ENCODE measurements at places on chromosomes 12 and 14.
A peak's percentile ranks its signal among the peaks of the same experiment; 100 is the strongest.

- DNase-seq, result no peak
Measured at GRCh38 chr14:24430143-24430681, 458 bp downstream of the KHNYN start.

DNA sequence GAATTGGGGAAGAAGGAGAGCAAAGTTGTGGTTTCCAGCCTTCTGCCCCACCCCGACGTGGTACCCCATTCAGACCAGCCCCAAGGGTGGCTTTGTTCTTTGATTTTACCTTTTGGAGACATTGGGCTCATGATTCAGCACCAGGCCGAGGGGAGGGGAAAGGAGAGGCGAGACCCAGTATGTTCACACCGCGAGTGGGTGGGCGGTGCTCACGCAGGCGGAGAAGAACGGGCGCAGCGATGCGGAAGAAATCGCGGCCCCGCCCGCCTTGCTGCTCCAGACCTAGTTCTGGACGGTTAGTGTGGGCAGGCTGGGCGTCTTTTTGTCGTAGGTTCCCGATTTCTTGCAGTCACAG is 963 bp downstream of the ATL1 start:
- DNase-seq, result peak; percentile 70

DNA sequence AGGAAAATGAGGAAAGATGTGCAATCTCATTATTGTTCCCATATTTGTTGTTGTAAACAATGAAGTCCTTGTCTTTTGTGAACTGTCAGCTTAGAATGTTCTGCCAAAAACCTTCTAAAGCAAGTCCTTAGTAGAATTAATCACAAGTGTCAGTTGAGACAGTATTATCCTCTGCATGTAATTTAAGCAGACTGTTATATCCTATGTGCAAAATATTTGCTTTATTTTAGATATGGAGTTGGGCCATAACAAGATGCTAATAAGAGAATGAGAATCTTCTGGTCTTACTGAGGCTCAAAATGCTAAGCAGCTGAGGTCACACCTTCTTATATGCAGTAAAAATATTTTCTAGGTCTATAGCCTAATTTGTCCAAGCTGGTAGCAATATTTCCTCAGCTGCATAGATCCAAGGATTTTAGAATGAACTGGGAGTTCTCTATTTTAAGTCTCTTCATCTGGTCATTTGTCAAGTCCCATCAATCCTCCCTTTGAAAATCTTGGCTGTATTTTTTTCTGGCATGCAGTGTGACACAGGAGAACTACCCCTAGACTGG is 222.3 kb upstream of the NAV3 start:
- DNase-seq, result no peak

- no peak for DNase-seq
Measured at GRCh38 chr12:104788840-104789271, 169.2 kb downstream of the SLC41A2 start.

GRCh38 chr12:115481141-115481540 is 796.4 kb downstream of the MED13L start:
- no peak for DNase-seq

GRCh38 chr14:22838631-22839041 is 2.3 kb downstream of the MMP14 start:
- DNase-seq, result no peak

- no peak for DNase-seq
Measured at GRCh38 chr14:75822522-75823141, 159.2 kb downstream of the TGFB3 start.

GRCh38 chr12:50082644-50083043 is 2.5 kb upstream of the SMARCD1 start:
- no peak for DNase-seq

GRCh38 chr12:12612358-12612757 is 682 bp downstream of the CREBL2 start:
- no peak for DNase-seq

DNA sequence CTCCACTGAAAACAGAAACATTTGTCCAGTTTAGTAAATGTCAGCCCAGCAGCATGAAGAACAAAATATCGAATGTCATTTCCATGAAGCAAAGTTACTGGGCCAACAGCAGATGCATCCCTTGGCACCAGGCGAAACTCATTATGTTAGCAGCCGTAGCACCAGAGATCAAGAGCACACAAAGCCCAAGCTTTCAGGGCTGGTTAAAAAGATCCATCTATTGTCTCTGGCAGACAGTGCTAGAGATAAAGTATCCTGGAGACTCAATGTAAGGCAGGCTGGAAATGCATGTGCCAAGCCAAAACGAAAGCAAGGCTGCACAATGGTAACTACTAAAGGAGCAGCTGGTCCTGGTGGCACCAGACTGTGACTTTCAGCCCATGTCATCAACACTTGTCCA is 120.3 kb upstream of the PLEKHG7 start:
- DNase-seq, result no peak

DNA sequence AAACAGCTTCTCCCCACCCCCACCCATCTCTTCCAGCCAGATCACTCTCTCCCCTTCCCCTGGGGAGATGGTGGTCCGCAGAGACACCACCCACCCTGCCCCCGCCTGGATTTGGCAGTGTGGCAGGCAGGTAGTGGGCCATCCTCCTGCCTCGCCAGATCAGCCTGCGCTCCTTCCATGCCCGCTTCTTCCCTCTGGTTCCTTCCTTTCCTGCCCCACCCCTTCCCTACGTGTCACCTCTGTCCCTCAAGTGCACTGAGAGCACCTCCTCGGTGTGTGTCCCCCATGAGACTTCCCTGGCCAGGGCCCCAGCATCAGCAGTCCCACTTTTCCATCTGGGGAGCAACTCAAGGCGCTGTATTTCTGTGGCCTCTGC is 632 bp downstream of the NYNRIN start:
- no peak for DNase-seq

DNA sequence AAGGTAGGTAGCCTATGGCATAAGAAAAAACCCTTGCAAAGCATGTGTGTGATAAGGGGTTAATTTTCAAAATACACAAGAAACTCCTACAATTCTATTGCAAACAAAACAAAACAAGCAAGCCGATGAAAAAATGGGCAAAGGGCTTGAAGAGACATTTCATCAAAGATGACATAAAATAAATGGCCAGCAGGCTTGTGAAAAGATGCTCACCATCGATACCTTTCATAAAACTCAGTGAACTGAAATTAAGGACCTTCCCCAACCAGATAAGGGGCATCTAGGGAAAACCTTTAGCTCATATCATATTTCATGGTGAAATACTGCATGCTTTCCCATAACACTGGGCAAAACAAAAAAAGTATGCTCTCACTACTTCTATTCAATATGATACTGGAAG is 131.2 kb downstream of the PPM1H start:
- no peak for DNase-seq

GRCh38 chr12:109912855-109913321 is 12.8 kb downstream of the TCHP start:
- no peak for DNase-seq

DNA sequence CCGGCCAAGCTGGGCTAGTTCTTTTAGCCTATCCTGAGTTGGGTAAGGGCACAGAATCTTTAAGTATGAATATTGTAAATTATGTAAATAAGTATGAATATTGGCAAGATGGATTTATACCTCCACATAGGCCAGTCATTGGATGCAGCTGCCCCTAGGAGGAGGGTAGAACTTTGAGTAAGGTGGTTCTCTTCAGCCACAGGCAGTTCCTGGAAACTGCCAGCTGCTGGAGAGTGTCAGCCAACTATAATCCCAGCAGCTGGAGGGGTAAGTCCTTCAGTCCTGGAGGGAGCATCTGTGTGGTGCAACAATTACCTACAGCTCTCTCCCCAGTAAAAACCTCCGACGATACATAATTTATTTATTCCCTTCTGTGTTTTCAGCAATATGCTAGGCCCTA is 65.8 kb upstream of the TMPO start:
- DNase-seq, result no peak

- DNase-seq, result no peak
Measured at GRCh38 chr12:97556302-97556779, 93.7 kb downstream of the RMST start.

DNA sequence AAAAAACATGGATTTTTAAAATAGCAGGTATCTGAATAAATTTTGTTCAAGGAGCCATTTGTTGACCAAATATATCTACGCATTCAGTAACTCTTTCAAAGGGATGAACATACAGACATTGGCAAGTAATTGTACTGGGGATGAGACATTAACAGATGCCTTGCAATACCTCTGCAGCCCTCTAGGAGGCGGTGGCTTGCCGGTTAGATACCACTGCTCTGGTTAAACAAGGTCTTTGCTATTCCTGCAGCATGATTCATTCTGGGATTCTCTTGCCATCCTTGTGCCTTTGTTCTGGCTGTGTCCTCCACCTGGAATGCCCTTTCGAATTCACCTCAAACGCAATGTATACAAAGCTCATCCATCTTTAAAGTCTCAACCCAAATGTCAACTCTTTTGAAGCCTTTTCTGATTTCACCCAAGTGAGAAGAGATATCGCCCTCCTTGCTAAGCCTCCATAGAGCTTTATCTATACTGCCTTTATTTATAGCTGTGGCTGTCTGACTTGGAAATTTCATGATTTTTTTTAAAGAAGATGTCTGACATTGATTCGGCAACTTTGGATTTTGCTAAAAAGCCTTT is 131.0 kb upstream of the SRRM4 start:
- no peak for DNase-seq

DNA sequence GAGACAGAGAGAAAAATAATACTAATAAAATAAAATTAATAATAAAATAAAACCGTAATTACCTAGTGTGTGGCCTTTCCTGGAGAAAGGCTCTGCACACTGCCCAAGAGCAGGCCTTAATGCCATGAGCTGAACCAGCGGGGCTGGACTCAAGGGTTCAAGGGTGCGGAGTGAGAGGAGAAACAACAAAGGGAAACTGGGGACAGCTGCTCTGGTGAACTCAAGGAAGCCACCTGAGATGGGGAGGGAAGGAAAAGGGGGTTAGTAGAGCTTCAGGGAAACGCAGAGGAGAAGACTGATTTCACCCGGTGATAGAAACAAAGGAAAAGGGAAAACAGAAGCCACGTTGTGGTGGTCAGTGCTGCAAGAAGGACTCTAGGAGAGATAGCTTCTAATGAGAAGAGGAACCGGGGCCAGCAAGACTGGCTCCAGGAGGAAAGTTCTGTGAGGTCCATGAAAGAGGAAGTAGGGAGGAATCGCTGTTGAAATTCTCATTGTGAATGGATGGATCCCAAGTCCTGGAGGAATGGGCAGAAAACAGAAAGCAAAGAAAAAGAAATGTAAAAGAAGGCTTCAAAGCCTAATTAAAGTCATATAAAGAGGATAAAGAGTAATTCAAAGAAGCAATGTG is 48.3 kb upstream of the BCL2L14 start:
- DNase-seq, result no peak

DNA sequence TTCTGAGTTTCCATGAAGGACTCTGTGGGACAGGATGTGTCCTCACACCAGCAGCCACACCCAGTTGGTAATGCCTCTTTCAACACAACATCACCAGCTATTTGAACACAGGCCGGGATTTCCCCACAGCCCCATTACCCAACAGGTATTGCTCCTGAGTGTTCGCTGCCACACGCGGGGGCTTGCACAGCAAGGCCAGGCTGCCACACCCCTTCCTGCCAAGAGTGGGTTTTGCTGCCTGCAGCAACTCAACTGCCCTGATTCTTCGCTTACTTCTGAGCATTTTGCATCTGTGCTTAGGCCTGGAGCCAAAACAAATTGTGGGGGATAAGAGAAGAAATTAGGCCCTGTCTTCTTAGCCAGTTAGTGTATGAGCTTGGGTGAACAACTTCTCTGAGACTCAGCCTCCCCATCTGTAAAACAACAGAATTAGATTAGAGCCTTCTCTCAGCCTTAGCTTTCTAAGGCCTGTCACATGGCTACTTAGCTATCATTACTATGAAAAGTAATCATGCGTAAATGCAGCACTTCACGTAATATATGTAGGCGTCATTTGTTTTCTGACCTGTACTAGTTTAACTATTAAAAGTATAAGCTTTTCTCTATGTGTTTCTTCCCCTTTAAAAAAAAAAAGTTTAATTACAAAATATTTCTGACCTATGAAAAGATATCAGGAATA is 20.0 kb downstream of the CKAP4 start:
- no peak for DNase-seq

DNA sequence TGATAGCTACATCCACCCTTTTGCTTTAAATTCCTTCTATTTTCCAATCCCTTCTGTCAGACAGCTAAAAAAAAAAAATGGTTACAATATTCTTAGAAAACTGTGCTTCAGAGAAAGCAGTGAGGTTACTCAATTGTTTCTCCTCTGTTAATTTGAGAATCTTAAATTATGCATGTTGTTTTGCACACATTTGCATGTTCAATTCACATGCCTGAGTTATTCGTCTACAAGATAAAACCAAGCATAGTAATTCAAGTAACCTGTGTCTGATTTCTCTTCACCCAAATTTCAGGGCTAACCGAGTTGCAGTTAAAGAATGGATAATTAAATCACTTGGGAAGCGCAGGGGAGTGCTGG is 81.0 kb upstream of the MED13L start:
- no peak for DNase-seq

GRCh38 chr12:94025756-94026155 is 122.6 kb upstream of the PLXNC1 start:
- no peak for DNase-seq

- no peak for DNase-seq
Measured at GRCh38 chr12:101498252-101498651, 23.1 kb downstream of the SPIC start.

- DNase-seq, result no peak
Measured at GRCh38 chr12:56683-57346, 9.8 kb upstream of the IQSEC3 start.

DNA sequence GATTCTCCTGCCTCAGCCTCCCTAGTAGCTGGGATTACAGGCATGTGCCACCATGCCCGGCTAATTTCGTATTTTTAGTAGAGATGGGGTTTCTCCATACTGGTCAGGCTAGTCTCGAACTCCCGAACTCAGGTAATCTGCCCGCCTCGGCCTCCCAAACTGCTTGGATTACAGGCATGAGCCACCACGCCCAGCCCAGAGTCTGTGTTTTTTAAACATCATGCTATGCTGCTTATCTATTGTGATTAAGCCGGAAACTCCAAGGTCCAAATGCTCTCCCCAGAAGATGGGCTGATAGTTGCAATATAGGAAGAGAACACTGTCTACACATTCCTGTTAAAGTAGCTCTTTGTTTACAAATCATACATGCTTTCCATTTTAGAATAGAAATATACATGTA is 30.5 kb upstream of the MAX start:
- DNase-seq, result no peak

- DNase-seq, result no peak
Measured at GRCh38 chr14:24858052-24858451, 191.9 kb downstream of the STXBP6 start.
